ENCODE measurements at places on chromosomes 13 and 19. TPM values are rescaled to one million over a fixed set of nuclear protein-coding genes. Genes with fewer than 3 reads are reported as not detected.

DNA sequence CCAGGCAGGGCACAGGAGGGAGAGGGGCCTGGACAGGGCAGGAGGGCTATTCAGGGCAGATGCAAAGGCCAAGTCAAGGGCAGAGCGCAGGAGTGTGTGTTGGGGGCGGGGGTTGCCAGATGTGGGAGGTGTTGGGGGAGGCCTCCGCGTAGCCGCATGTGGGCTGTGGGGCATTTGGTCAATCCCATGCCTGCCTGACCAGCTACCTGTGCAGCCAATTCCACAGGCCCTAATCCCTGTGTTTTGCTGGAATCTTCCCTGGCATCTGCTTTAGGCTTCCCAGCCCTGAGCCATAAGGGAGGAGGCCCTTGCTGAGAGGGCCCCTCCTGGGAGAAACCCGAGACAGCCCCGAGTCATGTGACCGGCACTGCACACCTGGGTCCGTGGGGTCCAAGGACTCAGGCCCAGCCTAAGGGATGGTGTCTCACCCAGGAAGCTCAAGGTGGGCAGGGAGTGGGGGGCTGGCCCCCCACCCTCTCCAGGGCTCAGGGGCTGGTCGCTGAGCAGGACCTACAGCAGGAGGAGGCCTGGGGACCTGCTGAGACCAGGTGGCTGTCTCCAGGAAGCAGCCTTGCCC is 20.3 kb downstream of the RFX1 start:
- no peak for DNase-seq

DNA sequence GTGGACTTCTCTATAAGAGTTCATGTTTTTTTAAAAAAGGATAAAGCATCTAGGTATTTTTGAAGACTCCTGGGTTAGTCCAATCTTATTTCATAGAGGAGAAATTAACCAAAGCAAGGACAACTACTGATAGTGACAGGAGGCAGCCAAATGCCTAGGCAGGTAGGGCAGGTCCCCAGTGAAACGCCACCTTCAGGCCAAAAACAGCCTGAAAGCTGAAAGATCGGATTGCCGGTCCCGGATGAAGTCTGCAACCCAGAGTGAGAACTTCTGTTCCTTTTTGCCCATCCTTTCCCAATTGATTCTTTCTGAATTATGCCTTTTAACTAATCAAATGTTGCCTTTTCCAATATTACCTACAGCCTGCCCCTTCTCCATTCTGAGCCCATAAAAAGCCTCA is 6.1 kb upstream of the GGACT start:
- no peak for DNase-seq

DNA sequence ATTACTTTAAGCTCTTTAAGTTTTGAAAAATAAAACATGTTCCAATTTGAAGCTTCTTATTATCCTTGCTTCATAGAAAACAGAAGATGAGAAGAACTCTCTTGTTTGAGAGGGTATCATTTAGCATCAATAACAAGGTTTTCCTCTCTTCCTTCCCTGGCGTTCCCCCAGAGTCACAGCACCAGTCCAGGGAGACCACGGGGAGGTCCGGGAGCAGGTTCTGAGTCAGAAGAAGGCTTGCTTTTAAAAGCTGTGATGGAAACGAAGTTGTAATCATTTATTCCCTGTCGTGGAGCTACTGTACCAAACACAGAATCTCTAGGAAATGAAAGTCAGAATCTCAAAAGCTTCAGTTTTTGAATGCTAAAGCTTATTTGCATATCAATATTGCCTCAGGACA is 174.0 kb upstream of the LSM14A start:
- DNase-seq, result no peak

The C2CD4C gene
- 2.3 TPM for total RNA-seq

The CPB2 gene
- total RNA-seq, result 1.1 TPM

GRCh38 chr19:45293682-45294081 is 29.0 kb downstream of the CKM start:
- DNase-seq, result no peak

DNA sequence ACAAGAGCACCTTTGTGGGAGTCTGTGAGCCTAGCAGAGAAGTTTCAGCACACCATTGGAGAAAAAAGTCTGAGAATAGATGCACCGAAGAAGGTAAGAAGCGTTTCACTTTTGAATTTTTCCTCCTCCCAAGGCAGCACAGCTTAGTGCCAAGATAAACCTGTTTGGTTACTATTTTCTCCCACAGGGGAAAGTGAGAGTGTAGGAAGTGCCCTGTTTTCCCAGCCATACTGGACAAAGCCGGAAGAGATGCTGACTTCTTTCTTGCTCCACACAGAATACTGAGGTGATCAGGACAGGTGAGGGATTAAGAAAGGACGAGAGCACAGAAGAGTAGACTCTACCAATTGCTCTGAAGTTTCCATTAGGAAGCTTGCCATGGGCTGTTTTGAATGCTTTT is 1011.0 kb upstream of the MIR17HG start:
- no peak for DNase-seq

DNA sequence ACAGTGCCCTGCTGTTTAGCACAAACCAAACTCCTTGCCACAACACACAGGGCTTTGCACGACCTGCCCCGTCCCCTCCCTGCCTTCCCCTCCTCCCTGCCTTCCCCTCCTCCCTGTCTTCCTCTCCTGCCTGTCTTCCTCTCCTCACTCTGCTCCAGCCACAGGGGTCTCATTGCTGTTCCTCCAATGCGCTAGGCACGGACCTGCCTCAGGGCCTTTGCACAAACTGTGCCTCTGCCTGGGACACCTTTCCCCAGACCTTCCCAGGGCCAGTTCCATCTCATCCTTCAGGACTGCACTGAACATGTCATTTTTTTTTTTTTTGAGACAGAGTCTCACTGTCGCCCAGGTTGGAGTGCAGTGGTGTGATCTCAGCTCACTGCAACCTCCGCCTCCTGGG is 1.8 kb upstream of the CREB3L3 start:
- no peak for DNase-seq

DNA sequence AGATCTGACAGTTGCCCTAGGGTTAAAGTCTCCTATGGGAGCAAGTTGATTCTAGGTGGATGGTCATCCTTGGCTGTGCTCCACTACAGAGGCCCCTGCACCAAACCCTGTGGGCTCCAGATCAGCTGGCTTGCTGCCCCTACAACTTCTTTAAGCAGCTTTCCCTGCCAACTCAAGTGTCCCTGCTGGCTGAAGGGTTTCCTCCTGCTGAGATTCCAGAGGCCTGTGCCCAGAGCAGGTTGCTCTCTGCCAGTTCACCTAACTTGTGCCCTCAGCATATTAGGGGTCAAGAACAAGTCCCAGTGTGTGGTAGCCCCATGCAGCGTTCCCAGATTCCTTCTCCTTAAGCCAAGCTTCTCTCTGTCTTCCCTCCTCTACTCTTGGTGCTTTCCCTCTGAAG is 85.6 kb downstream of the ZMYM2 start:
- DNase-seq, result no peak

DNA sequence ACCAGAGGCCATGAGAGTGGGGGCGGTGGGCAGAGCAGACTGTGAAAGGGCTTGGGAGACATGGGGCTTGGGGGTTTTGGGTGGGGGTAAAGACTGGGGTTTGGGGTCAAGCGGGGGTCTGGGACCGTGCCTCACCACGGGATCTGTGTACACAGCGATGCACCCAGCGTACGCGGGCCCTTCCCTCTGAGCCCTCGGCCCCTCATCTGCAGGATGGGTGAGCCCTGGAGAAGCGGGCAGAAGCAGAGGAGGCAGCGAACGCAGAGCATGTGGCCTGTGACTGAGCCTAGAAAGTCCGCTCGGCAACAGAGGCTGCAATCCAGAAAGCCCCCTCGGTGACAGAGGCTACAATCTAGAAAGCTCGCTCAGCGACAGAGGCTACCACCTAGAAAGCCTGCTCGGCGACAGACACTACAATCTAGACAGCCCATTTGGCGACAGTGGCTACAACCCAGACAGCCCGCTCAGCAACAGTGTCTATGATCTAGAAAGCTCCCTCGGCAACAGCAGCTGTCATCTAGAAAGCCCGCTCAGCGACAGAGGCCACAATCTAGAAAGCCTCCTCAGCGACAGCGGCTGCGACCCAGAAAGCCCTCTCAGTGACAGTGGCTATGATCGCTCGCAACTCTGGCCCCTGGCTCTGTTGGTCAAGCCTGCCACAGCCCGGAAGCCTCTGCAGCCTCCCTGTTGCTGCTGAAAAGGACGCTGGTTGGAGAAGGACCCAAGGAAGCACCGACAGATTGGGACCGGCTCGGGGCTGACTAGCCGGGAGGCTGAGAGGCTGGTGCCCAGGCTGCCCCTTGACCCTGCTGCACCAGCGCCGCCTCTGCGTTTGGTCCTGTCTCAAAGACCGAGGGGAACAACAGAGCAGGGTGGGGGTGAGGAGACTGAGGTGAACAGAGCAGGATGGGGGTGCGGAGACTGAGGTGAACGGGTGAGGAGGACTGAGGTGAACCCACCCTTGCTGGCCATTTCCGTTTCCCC is 68.6 kb downstream of the SPACA7 start:
- no peak for DNase-seq

The FPR2 gene
- not detected for total RNA-seq

The CGB1 gene
- total RNA-seq, result not detected

DNA sequence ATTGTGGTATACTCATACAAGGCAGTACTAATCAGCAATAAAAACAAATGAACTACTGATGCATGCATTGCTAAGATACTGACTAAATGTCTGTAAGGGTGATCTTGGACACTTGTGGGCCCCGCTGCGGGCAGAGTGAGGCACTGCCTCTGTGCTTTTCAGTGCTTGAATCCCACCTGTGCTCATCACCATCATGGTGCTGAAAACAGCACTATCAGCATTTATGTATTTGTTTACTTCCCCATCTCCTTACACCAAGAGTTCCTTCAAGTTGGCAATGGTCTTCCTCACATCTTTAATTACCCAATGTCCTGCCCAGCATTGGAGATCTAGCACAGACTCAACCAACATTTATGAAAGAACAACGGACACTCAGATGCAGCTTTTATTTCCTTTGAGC is 193.7 kb upstream of the RFC3 start:
- no peak for DNase-seq

GRCh38 chr19:13214036-13214730 is 64.0 kb downstream of the IER2 start:
- no peak for DNase-seq

- DNase-seq, result no peak
These were observed 213.6 kb downstream of the PCDH20 start for GRCh38 chr13:61202042-61202441.

DNA sequence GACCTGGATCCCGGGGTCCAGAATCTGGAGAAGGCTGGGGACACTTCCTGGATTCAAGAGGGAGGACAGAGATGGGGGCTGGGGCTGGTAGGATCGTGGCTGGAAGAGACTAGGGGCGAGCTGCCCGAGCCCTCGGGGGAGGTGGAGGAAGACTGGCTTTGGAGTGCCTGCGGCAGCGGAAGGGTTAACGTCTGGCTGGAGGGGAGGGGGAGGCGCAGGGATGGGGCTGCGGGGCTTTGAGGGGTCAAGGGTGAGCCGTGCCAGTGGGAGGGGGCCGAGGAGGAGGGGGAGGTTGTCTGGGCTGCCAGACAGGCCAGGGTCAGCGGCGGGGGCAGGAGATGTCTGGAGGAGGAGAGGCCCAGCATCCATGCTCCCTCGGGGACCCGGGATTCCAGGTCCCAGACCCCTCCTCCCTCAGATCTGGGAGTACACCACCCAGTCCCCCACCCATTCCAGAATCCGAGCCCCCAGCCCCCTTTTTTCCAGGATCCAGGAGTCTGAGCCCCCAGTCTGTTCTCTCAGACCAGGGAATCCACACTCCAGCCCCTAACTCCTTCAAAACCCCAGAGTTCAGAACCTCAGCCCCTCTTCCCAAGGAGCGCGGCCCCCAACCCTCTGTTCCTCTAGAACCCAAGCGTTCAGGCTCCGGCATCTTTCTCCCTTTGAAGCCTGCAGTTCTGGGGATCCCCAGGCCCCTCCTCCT is 3.2 kb upstream of the SPACA6 start:
- no peak for DNase-seq

The DACH1 gene
- total RNA-seq, result 2.5 TPM

GRCh38 chr19:7744199-7744786 is 3.0 kb downstream of the CD209 start:
- DNase-seq, result no peak

GRCh38 chr13:33276570-33276969 is 9.0 kb downstream of the STARD13 start:
- no peak for DNase-seq

- DNase-seq, result no peak
These were observed 810.2 kb downstream of the UQCRFS1 start for GRCh38 chr19:28402701-28403290.

The EML2 gene
- total RNA-seq, result 68.8 TPM

GRCh38 chr13:92513672-92514071 is 712.9 kb upstream of the GPC6 start:
- DNase-seq, result no peak

DNA sequence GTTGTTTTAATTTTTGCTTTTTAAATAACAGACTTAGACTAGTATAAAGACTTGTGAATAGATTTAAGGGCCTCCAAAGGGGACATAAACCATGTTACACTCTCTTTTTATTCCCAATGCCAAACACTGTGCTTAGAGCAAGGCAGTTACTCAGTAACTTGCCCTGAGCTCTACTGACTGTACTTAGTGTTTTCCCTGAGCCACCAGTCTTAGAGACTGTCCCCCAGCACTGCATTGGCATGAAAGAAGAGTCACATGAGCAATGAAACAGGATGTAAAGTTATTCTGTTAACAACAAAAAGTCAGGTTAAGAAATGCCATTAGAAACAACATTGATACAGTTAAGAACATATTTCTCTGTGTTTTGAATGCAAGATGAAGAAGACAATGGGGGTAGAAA is 187.9 kb downstream of the TBC1D4 start:
- no peak for DNase-seq

- DNase-seq, result no peak
These were observed 19.1 kb downstream of the CEBPG start for GRCh38 chr19:33392341-33393285.

The ZNF230 gene
- total RNA-seq, result 1.7 TPM

The DNASE2 gene
- 20.6 TPM for total RNA-seq

DNA sequence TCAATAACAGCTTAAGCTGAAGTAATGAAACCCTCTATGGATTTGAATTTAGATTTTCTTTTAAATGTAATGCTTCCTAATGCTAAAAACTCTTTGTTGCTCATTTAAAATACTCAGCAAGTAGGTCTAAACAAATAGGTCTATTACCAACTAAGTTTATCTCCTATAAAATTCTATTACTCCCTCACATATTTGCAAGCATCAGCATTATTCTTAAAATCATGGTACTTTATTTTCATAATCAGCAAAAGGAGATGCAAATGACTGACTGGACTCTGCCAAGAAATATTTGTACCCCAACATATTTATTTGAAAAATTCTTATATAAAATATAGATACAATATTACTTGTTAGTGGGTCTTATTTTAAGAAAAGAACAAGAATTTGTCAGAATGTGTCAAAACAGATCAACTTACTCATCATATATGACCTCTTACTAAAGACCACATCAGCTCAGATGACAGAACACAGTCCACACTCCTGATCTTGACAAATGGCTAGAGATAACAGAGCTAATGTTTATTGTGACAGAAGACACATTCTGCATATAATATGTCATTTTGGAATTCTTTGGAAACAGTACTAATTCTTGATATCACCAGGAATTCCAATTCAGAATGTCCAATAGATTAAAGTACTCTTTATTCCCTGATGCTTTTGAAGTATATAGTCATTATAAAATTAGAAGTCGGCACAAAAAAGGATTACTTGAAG is 704.6 kb upstream of the PCDH9 start:
- DNase-seq, result no peak

The EPN1 gene
- 80.1 TPM for total RNA-seq

All from suprapubic skin (tissue), 4 donors.